ENCODE measurements at places on chromosomes 16 and 17.

DNA sequence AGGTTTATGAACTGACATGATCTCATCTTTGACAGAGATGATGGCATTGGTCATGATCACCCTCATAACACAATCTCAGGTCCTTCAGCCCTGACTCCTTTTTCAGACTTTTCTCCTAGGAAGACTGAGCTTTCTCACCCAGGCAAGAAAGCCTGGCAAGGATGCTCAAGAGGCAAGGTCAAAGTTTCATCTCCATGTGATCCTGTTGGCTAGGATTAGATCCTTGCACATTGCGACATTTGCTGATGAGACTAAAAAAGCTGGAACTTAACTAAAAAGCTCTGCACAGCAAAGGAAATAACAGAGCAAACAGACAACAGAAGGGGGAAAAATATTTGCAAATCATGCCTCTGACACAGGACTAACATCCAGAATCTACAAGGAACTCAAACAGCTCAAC is 444.1 kb upstream of the PSMD7 start:
- DNase-seq, result no peak

DNA sequence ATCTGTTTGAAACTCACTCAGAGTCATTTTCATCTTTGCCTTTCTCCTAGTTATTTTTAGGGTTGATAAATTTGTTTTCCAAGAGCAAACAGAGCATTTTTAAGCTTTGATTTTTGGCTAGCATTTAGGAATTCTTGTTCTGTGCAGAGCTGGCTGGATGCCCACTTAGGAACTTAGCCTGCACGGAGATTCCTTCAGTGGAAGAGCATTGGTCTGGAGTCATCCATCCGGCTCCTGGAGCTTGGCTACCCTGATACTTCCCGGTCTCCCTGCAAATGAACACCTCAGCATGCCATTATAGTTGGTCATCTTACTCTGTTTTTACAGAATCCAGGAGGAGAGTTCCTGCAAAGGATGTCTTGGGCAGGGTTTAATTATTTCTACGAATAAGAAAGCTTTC is 57.1 kb downstream of the SPECC1 start:
- no peak for DNase-seq

DNA sequence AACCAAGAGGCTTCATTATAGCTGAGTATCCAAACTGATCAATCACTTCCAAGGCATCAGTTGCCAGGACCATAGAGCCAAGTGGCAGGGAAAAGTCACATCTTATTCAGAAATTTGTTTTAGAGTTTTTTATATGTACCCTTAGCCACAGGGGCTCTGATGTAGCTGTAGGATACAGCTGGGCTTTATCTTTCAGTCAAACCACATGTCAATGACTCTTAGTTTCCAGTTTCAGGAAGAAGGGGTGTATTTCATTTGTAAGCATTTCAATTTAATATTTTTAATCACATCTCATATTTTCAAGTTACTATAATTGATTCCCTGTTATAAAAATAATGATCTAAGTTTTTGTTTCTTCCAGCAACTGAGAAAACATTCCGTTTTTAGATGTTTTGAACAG is 2.9 kb upstream of the FLCN start:
- no peak for DNase-seq

DNA sequence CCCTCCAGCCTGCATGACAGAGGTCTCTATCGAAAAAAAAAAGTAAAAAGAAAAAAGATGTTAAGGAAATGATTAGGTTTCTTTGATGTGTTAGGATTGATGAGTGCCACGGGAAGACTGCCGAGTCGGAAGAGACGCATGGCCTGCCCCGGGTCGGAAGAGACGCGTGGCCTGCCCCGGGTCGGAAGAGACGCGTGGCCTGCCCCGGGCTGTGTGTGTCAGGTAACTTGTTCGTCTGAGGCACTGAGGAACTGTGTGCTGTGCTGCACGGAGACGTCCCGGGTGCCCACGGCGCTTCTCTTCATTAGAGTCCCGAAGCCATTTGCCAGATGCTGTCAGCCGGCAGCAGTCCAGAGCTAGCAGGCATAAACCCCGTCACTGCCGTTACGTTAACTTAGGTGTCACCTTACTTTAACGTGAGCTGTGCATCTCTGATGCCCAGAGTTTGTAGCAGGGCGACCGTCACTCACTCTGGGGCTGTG is 40.5 kb upstream of the FASN start:
- no peak for DNase-seq

DNA sequence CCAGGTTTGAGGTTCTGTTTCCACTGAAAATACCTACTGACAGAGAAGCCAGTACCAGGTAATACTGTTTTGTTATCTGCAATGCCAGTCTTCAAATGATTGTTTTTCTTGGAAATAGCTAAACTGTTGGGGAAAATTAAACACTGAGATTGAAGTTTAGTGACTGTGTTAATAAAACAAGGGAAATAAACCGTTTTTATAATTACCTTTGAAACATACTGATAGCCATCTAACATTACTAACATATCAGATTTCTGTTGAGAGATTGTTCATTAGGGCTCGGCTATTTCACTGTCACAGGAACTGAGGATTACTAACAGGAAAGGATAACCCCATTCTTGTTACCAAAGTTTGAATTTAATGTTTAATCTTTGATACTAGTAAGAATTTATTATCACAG is 42.1 kb downstream of the CYB5B start:
- DNase-seq, result no peak

- no peak for DNase-seq
These were observed 94.1 kb downstream of the MRM3 start for GRCh38 chr17:876272-876671.

DNA sequence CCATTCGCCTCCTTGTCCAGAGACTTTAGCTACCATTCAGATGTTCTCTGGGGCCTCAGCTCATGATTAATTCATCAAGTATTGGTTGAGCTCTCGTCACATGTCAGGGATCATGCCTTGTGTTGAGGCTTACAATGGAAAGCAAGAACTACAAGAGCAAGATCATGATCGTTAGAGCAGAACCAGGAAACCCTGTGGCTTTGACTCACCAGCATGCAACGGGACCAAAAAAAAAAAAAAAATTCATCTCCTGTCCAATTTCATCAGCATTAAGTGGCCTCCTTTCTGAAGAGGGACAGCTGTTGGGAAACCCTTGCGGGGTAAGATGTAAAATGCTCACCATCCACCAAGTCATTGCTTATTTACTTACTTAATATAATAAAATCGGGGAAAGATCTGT is 12.1 kb upstream of the USP10 start:
- no peak for DNase-seq

DNA sequence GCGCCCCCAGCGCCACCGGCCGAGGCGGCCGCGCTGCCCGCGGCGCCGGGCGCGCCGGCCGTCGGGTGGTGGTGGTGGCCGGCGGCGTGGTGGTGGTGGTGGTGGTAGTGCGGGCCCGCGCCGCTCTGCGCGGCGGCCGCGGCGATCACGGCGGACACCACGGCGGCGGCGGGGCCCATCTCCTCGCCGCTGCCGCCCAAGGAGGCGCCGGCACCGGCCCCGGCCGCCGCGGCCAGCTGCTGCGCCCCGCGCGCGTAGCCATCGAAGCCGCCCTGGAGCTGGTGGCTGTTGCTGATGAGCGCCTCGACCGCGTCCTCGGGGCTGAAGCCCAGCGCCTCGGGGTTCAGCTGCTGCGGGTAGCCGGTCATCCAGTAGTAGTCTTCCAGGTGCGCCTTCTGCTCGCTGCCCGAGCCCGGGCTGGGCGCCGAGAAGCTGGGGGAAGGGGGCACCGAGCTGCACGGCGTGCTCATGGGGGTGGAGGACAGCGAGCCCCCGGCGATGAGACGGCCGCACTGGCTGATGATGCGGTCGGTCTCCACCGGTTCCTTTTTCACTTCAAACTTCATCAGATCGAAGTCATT is 1.2 kb downstream of the MAF start:
- no peak for DNase-seq

GRCh38 chr16:20853981-20854620 is 46.1 kb downstream of the DCUN1D3 start:
- DNase-seq, result no peak

GRCh38 chr17:38447502-38448085 is 19.3 kb downstream of the ARHGAP23 start:
- no peak for DNase-seq

- DNase-seq, result no peak
These were observed 90.1 kb downstream of the XYLT1 start for GRCh38 chr16:17380613-17381012.

DNA sequence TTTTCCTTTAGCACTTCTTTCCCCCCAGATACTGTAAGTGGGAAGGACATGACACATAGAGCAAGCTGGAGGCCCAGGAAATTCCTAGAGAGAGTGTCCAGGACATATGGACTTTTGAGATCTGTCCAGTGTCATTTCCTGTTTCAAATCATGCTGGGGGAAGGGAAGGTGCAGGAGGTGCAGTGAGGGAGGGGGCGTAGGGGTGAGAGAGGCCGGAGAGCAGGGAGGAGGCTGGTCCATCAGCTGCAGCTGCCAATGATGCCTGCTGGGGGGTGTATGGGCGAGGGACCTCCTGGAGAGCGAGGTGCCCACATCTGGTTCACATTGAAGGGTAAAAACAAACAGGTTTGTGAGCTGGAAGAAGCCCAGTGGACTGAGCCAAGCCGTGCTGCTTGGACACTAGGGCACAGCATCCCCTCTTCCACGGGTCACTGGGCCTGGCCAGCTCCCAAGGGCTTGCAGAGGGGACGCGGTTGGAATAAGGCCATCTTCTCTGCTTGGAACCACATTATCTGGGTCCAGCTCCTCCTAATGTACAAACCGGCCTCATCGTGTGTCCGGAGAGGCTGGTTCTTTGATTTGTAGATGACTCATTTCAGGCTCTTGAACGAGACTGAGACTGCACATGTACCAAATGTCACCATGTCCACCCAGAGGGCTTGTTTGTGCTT is 70.4 kb upstream of the SMURF2 start:
- no peak for DNase-seq

GRCh38 chr16:14445937-14446715 is 183.9 kb downstream of the PARN start:
- no peak for DNase-seq

GRCh38 chr17:30513346-30513745 is 36.1 kb downstream of the GOSR1 start:
- DNase-seq, result no peak

- no peak for DNase-seq
These were observed 30.5 kb downstream of the NSMCE1 start for GRCh38 chr16:27238016-27238587.

DNA sequence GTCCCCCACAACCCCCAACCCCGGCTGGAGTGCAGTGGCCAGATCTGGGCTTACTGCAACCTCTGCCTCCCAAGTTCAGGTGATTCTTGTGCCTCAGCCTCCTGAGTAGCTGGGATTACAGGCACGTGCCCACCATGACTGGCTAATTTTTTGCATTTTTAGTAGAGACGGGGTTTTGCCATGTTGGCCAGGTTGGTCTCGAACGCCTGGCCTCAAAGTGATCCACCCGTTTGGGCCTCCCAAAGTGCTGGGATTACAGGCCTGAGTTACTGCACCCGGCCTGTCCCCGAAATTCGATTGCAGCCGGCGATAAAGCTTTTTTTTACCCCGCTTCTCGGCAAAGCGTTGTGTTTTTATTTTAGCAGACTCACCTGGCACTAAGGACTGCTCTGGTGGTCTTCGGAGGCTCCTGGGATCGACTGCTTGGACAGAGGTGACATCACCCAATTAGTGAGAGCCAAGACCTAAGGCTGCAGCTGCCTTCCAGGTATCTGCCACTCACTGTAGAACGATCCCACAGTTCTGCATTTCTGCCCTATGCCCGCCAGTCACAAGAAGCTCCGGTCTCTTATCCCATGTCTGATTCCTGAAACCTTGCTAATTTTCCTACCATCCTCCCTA is 82.2 kb upstream of the ARL4D start:
- DNase-seq, result no peak
